ENCODE measurements at places on chromosomes 6 and 20. TPM values are rescaled to one million over a fixed set of nuclear protein-coding genes. Genes with fewer than 3 reads are reported as not detected.
A peak's percentile ranks its signal among the peaks of the same experiment; 100 is the strongest.

Gene RIPPLY2
- total RNA-seq, result not detected

DNA sequence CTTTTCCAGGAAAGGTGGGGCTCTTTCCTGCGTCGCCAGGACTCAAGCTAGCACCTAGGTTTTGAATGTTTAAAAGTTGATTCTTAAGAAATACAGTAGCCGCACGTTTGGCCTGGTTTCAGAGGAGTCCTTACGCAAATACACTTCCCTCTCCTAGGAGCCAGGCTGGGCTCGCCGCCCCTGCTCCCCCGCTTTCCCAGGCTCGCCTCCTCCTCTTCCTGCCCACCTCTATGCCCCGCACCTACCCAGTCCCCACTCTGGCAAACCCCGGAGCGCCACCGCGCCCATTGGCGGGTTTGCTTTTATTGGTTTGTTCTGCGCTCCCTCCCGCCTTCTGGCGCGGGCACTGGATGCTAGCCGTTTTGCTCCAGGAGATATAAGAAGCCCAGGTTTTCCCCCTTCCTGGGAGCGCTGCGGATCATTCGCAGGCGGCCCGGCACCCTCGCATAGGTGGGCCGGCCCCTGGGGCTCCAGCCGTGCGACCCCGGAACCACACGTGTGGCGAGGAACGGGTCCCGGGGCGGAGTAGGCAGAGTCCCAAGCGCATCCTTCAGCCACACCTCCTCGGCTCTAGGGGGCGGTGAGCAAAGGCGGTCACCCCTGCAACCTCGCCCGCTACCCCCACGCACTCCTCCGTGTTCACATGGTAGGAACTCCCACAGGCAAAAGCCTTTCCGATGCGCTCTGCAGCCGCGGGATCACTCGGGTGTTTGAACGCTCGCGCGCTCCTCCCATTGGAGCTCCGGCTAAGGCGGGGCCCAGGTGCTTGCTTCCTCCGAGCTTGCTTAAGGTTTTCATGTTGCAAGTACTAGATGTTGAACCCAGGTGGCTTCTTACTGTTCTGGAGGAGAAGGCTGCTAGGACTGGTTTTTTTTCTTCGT lies 119.0 kb downstream of the RTN4IP1 start:
- H3K4me3 ChIP-seq, result peak overlapping the region; percentile 62
- peak; percentile 69 for DNase-seq
- H3K27me3 ChIP-seq, result peaks cover 92% of the 10 kb centered on the region
- H3K27ac ChIP-seq, result no peak overlapping the region

Gene RFX6
- total RNA-seq, result not detected

DNA sequence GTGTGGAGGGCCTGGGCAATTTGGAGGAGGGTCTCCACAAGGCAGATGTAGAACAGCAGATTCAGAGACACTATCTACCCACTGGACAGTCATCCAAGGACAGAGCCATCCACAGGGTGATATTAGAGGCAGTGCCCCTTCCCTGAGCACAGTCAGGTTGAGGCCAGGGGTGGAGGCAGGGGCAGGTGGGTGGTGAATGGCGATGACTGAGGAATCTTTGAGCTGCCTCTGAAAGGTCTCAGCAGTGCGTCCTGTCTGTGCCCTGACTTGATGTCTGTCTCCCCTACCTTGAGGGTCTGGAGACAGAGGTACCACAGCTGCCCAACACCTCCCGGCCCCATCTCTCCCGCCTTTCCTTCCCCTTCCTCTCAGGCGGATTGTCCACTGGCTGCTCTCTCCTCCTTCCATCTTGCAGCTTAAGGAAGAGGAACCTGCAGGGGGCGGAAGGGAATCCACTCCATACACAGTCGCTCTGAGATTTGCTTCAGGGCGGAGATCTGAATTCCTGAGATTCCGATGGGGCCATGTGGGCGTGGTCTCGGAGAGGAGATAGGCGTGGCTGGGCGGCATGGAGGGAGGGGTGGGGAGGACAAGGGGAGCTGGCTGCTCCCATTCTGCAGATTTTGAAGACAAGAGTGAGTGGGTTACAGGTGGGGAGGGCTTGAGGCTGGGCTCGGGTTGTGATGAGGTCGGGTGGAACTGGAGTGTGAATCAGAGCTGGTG lies 1.7 kb downstream of the MUCL3 start:
- peaks cover 5% of the 10 kb centered on the region for H3K4me1 ChIP-seq
- peak; percentile 97 for DNase-seq
- no peaks in the 10 kb centered on the region for H3K36me3 ChIP-seq
- H3K27me3 ChIP-seq, result no peaks in the 10 kb centered on the region
- H3K27ac ChIP-seq, result no peak overlapping the region

Gene CST4
- total RNA-seq, result not detected

DNA sequence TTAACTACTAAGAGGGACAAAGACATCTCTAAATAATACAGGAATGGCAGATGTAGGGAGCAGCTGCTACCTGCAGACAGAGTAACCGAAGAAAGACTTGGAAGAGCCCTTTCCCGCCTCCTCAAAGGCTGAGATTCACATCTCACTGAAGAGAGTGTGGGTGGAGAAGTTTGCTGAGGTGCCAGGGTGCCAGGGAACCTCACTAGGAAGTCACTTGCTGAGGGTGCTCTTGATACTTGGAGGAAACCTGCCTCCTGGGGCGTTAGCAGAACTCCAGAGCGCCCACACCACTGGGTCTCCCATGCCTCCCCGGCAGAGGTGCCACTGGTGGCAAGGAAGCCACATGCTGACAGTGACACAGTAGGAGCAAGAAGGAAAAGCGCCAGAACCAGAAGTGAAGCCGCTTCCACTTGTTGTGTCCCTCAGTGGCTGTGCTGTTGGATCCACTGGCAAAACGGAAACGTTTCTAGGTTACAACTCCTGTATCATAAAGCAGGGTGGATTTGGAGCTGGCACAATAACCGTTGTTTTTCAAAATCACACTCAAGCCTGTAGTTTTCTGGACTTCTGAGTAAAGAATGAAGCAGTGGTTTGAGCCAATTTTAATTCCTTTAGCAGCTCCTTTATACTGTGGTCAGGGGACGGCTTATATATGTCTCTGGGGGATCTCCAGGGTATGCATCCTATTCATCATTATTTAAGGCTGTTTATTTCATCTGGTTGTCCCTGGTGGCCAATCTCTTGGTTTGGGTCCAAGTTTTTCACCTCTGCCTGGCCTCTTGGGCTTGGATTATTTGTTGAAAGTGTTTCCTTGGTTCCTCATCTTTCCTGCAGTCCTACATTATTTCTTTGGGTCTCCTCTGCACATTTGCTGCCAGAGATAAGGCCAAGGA lies 64.5 kb downstream of the CDC5L start:
- no peaks in the 10 kb centered on the region for H3K4me1 ChIP-seq
- no peak overlapping the region for H3K27ac ChIP-seq
- H3K27me3 ChIP-seq, result no peaks in the 10 kb centered on the region
- H3K4me3 ChIP-seq, result no peak overlapping the region
- H3K36me3 ChIP-seq, result peaks cover 2% of the 10 kb centered on the region

DNA sequence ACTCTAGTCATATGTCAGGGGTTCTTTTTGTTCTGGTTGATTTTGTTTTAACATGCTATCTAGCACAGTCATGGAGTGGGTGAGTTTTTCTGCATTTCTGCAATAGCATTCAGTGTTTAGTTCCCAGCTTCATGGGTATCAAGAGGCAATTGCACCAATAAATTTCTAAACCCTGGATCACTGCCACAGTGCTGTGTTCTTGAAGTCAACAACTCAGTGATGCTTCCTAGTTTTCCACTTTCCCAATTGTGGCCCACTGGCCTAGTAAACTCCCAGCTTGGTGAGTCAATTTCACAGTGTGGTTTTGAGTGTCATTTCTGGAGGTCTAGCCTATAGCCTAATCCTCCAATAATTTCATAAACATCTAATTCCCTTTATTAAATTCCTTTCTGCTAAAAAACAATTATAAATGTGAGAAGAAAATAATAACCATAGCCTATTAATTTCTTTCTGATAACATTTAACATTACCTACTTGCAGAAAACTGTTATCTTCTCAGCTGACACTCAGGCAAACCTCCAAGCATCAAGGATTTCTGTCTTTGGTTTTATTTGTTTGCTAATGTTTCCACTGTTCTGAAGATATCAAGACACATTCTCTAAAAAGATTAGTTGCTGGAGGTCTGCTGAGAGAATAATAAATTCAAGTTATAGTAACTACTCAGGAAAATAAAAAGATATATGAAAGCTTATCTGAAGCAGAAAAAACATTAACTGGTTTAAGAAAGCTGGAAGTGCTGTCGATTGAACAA lies 89.9 kb downstream of the PDE7B start:
- H3K4me1 ChIP-seq, result no peaks in the 10 kb centered on the region
- H3K36me3 ChIP-seq, result no peaks in the 10 kb centered on the region
- no peak overlapping the region for H3K4me3 ChIP-seq
- DNase-seq, result no peak
- no peaks in the 10 kb centered on the region for H3K27me3 ChIP-seq

Gene EBF4
- 1.9 TPM for total RNA-seq

DNA sequence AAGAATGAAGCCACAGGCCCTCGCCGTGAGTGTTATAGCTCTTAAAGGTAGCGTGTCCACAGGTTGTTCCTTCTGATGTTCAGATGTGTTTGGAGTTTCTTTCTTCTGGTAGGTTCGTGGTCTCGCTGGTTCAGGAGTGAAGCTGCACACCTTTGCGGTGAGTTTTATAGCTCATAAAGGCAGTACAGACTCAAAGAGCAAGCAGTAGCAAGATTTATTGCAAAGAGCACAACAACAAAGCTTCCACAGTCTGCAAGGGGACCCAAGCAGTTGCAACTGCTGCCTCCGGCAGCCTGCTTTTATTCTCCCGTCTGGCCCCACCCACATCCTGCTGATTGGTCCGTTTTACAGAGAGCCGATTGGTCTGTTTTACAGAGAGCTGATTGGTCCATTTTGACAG lies 5.2 kb downstream of the HIVEP1 start:
- no peak overlapping the region for H3K4me3 ChIP-seq
- no peaks in the 10 kb centered on the region for H3K27me3 ChIP-seq
- H3K4me1 ChIP-seq, result peaks cover 13% of the 10 kb centered on the region
- no peak for DNase-seq
- H3K27ac ChIP-seq, result no peak overlapping the region

DNA sequence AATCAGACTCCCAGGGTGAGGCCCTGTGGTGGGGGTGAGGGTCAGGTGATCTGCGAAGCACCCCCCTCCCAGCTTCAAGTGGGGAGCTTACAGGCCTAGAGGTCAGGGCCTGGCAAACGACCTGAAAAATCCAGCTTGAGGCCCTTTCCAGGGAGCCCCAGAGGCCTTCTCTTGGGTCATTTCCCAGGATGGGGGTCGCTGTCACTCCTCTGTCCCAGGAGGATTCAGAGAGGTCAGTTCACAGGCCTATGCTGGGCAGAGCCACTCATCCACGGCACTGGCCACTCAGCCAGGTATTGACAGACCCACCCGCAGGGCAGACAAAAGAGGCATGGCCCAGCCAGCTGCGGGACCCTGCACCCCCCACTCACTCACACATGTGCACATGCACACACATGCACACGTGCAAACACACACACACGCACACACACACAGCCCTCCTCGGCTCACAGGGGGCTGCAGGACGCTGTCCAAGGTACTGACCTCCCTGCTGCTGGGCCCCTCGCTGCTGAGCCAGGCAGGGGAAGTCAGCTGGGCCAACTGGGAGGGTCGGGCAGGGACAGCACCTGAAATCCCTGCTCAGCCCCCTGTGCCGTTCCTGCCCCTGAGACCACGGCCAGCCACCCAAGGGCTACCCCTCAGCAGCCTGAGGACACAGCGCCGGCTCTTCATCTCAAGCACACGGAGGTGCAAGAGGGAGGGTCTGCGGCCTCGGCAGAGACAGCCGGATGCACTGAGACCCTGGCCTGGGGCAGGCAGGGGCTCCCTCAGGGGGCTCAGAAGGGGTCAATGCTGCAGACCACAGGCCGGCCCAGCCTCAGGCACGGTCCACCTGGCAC lies 113.8 kb downstream of the TAF4 start:
- no peak overlapping the region for H3K27ac ChIP-seq
- H3K27me3 ChIP-seq, result no peaks in the 10 kb centered on the region
- no peak overlapping the region for H3K4me3 ChIP-seq

DNA sequence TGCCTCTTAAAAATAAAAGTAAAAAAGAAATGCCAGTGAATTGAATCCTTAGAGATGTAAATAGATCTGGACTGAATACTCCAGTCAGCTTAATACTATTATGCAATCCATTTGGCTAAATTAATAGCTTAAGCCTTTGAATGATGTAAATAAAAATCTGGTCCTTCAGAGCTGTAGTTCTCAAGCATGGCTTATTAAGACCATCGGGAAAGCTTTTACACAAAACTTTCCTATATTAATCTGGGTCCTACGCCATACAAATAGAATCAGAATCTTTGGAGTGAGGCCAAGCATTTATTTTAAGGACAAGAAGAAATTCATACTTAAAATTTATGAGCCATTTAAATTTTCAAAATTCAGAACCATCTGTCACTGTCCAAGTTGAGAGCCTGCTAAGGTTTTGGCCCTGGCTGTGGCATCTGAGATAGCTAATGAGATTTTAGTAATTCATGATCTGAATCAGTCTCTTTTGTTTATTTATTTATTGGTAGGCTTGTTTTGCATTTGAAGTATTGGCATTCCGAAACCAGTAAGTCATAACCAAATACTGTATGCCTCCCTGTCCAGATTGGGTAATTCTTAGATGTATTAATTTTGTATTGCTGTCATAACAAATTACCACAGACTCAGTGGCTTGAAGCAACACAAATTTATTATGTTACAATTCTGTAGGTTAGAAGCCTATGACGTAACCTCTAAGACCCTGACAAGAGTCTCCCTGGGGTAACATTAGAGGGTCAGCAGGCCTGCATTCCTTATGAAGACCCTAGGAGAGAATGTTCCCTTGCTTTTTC lies 228.1 kb upstream of the RAB32 start:
- no peak overlapping the region for H3K27ac ChIP-seq
- no peak for DNase-seq
- no peaks in the 10 kb centered on the region for H3K27me3 ChIP-seq

Gene METTL24
- total RNA-seq, result 4.5 TPM

Gene DEFB132
- not detected for total RNA-seq

- no peak overlapping the region for H3K27ac ChIP-seq
- H3K4me3 ChIP-seq, result no peak overlapping the region
- no peaks in the 10 kb centered on the region for H3K4me1 ChIP-seq
- H3K27me3 ChIP-seq, result no peaks in the 10 kb centered on the region
- peaks cover 3% of the 10 kb centered on the region for H3K36me3 ChIP-seq
- DNase-seq, result no peak
Measured at GRCh38 chr6:75788894-75789293, 39.9 kb downstream of the MYO6 start.

Gene SLC22A16
- total RNA-seq, result not detected

DNA sequence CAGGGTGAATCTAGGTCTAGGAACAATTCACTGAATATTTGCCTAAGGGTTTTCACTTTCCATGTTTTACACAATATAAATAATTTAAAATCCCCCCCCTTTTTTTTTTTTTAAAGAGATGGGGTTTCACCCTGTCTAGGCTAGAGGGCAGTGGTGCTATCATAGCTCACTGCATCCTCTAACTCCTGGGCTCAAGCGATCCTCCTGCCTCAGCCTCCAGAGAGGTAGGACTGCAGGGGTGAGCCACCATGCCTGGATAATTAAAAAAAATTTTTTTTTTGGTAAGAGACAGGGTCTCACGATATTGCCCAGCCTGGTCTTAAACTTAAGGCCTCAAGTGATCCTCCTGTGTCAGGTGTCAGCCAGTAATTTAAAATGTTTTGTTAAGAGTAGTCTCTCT lies 17.8 kb downstream of the QKI start:
- peaks cover 31% of the 10 kb centered on the region for H3K4me1 ChIP-seq
- DNase-seq, result no peak
- H3K4me3 ChIP-seq, result no peak overlapping the region

- H3K27me3 ChIP-seq, result no peaks in the 10 kb centered on the region
- H3K4me1 ChIP-seq, result peaks cover 13% of the 10 kb centered on the region
- H3K4me3 ChIP-seq, result no peak overlapping the region
- no peaks in the 10 kb centered on the region for H3K36me3 ChIP-seq
- H3K27ac ChIP-seq, result no peak overlapping the region
Measured at GRCh38 chr6:40804905-40805304, 217.7 kb upstream of the LRFN2 start.

Gene RBBP8NL
- total RNA-seq, result 0.03 TPM
